ENCODE measurements at places on chromosomes 6 and 20.

DNA sequence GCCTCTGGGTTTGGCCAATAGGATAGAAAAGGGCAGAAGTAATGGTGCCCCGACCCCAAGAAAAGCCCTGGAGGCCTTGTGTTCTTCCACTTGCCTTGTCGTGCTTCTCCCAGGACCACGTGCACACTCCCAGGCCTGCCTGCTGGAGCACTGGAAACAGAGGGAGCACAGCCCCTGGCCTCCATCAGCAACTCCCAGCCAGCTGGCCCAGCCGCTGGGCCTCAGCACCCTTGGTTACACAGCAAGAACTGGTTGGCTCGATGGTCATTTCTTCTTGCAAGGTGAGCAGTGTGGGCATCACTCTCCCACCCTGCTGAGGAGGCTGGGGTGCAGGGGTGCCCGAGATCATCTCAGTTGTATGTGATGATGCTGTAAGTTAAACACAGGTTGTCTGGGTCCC is 69.2 kb upstream of the CST7 start:
- no peak for DNase-seq
- no peaks in the 10 kb centered on the region for H3K4me1 ChIP-seq
- no peaks in the 10 kb centered on the region for H3K36me3 ChIP-seq
- no peak overlapping the region for H3K27ac ChIP-seq
- no peaks in the 10 kb centered on the region for H3K27me3 ChIP-seq

GRCh38 chr20:21432911-21433310 is 35.6 kb upstream of the NKX2-4 start:
- no peak overlapping the region for H3K4me3 ChIP-seq
- H3K36me3 ChIP-seq, result no peaks in the 10 kb centered on the region
- no peak for DNase-seq
- H3K27me3 ChIP-seq, result no peaks in the 10 kb centered on the region
- no peaks in the 10 kb centered on the region for H3K4me1 ChIP-seq

GRCh38 chr6:15368873-15369272 is 123.0 kb downstream of the JARID2 start:
- H3K27me3 ChIP-seq, result no peaks in the 10 kb centered on the region
- peak overlapping the region; percentile 11 for H3K27ac ChIP-seq
- H3K36me3 ChIP-seq, result no peaks in the 10 kb centered on the region
- DNase-seq, result no peak
- peaks cover 92% of the 10 kb centered on the region for H3K4me1 ChIP-seq
- H3K4me3 ChIP-seq, result no peak overlapping the region

DNA sequence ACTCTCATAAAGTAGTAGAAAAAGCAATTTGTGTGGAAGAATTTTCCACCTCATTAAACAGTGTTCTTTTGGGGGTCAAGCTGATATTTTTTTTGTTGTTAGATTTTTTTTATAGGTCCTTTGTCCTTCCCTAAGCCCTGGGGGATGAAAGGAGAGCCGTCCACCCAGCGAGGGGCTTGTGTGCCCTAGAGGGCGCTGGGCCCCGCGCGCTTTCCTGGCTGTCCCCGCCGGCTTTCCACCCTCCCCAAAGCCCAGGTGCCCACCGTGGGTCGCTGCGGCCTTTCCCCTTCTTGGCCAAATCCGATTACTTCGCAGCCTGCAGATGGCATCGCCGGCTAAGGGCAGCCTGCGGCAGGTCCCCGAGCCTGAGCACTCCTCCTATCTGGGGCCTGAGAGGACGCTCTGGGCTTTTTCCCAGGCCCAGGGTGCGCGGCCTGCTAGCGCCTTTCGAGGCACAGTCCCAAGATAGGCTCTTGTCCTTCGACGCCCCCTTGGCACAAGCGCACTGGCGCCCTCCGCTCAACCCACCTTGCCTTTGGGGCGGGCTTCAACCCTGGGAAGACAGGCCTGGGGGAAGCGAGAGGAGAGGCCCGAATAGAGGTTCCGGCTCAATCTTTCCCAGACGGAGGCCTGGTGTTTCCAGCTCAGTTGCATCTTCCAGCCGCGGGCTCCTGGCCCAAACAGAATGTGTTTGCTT is 33.6 kb downstream of the TFAP2A start:
- peaks cover 34% of the 10 kb centered on the region for H3K27me3 ChIP-seq
- H3K36me3 ChIP-seq, result no peaks in the 10 kb centered on the region
- H3K4me3 ChIP-seq, result no peak overlapping the region
- no peaks in the 10 kb centered on the region for H3K4me1 ChIP-seq
- no peak overlapping the region for H3K27ac ChIP-seq
- DNase-seq, result no peak

GRCh38 chr6:21357262-21357661 is 236.3 kb upstream of the SOX4 start:
- no peaks in the 10 kb centered on the region for H3K36me3 ChIP-seq
- H3K27ac ChIP-seq, result no peak overlapping the region
- peaks cover 14% of the 10 kb centered on the region for H3K4me1 ChIP-seq
- DNase-seq, result no peak
- H3K27me3 ChIP-seq, result no peaks in the 10 kb centered on the region
- H3K4me3 ChIP-seq, result no peak overlapping the region

All from psoas muscle (tissue), 8 donors.